ENCODE measurements at places on chromosomes 1 and 21.

DNA sequence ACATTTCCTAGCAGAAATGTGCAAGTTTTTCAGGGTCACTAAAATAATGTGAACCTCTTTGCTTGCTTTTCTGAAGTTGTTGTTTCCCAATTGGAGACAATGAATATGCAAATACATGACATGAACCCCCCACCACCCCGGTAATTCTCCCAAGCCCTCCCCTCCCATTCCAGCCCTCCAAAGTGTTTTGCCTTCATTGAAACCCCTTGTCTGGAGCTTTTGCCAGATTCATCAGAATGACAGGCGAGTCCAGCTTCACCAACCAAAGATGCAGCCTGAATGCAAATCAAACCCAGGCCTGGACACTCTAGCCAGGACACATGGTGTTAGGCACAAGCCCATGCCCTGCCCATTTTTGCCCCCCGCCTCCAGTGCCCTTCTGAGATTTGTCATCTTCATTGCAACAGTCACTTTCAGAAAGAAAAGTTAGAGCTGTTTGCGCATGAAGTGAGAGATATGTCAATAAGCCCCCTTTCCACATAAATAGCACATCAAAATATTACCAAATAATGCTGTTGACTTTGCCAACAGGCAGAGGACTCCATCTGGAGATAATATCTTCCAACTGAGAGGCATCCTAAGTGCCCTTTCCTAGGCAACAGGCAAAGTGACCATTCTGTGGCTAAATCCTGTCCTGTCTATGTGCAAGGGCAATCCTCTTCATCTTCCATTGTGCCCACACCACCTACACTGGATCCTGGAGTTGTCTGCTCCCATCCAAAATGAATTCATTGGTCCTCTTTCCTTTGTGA, 145.6 kb upstream of the NFIA start:
- DNase-seq, result no peak

DNA sequence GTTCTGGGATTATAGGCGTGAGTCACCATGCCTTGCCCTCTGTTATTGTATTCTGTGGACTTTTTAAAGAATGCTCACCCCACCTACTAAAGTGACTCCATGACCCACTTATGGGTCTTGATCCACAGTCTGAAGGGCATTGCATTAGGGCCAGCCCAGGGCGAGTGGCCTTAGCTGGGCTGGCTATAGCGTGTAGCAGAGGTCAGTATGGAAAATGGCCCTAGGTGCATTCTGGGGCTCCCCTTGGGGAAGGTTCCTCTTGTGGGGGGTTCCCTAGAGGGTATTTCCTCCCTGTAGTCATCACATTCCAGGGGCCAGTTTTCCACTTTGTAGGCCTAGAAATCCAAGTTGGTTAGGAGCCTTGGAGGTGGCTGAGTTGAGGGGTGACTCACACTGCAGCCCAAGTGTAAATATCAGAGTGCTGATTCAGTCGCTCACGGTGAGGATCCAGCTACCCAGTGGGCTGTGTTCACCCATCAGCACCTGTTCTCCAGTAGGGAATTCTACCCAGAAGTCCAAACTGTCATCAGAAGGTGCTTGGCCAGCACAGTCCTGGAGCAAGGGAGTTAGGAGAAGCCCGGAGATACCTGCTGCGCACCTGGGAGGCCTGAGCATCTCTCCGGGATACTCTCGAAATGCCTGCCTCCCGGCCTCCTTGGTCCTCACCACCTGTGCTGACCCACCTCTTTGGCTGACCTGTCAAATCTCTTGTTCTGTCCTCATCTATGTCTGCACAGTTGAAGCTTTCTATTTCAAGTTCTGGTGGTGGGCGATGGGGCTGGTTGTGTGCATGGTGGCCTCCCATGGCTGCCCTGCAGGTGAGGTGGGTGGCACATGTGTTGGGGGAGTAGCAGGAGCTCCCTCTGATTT, 52.2 kb downstream of the NENF start:
- no peak for DNase-seq

- no peak for DNase-seq
Measured at GRCh38 chr1:12150456-12151200, 16.2 kb upstream of the TNFRSF1B start.

DNA sequence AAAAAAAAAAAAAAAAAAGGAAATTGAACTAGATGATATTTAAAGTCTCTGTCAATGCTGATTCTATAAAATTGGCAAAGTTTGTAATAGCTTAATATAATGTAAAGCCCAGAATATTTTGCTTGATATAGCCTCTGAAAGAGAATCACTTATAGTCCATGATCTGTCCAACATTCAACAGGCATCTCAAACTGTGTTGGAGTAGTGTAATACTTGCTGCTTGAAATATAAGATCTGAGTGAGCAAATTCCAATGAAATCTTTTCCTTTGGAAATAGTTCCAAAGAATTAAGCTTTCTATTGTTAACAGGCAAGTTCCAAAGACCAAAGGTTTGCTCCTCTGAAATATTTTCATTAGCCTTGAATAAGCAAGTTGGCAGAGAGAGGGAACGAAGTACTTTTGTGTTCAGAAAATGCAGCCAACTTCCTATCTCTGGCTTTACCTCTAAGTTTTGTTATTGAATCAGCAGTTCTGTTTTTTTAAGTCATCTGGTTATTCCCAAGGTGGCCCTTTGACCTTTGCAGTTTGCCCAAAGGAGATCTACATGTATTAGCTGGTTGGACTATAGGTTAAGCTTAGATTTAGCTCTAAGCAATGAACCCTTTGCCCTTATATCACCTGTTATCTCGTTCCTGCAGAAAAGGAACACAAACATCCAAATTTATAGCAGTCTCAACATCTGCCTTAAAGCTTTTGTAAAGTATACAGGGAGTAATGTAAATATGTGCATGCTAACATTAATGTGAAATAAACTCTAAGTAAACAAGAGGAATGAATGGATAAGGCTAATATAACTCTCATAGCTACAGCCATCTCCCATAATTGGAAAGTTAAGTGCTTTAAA, 24.4 kb upstream of the CEP350 start:
- no peak for DNase-seq

DNA sequence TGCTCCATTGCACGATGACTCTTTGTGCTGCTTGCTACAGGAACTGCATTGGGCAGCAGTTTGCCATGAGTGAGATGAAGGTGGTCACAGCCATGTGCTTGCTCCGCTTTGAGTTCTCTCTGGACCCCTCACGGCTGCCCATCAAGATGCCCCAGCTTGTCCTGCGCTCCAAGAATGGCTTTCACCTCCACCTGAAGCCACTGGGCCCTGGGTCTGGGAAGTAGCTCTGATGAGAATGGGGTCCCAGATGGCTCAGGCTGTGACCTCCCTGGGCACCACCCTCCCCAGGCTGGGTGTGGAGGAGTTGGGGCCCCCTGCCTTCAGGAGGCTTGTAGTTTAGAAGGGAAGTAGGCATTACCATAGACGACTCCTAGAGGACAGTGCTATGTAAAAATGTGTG, 19.7 kb downstream of the CYP4B1 start:
- DNase-seq, result no peak

- DNase-seq, result no peak
Measured at GRCh38 chr1:175155936-175156335, 36.6 kb downstream of the KIAA0040 start.

GRCh38 chr21:41560661-41561158, 52.8 kb upstream of the TMPRSS2 start:
- DNase-seq, result no peak

- no peak for DNase-seq
Measured at GRCh38 chr1:223811634-223812101, 34.1 kb downstream of the TP53BP2 start.

GRCh38 chr21:40936771-40937261, 89.9 kb upstream of the DSCAM start:
- no peak for DNase-seq

DNA sequence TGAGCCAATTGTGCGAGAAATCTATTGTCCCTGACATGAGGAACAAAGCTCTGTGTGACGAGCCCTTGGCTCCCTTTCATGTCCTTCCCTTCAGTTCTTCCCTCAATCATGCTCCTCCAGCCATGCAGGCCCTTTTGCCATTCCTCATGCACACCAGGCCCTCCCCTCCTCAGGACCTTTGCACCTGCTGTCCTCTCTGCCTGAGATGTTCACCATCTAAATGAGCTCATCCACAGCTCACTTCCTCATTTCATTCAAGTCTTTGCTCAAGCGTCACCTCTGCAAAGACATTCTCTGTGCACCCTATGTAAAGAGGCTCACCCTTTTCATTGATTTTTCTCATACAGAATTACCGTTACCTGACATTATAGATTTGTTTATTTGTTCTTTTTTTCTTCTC, 43.7 kb downstream of the C8B start:
- no peak for DNase-seq

DNA sequence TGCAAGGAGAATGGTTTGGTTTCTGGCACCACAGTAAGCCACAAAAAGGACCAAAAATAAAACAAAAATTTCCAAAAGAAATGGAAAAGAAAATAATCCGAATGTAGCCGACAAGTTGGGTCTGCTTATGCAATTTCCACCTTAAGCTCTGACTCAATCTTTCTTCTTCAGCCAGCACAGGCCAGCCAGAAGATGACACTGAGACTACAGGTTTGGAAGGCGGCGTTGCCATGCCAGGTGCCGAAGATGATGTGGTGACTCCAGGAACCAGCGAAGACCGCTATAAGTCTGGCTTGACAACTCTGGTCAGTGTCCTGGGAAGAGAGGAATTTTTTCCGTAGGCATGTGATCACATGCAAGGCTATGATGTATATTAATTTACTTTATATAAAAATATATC, 23.4 kb downstream of the PDPN start:
- no peak for DNase-seq

- no peak for DNase-seq
Measured at GRCh38 chr21:28592205-28592865, 400.3 kb downstream of the LTN1 start.

DNA sequence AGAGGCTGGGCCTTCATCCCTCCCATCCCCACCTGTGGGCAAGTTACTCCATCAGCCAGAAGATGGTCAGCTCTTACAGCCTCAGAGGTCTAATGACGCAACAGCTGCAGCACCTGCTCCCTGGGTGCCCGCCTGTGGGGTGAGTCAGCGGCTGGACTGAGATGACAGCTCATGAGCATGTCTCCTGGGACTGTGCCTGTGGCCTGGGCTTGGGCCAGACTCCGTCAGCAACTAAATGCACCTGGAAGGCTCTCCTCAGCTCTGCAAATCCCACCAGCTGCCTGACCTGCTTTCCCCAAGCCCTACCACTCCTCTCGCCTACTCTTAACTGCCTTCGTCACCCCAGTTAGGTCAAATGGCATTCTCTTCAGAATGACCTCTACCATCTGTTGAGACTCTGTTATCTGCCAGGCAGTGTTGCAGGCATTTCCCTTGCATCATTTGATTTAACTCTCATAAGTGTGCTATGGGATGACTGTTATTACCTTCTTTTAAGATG, 47.7 kb downstream of the ETS2 start:
- no peak for DNase-seq

GRCh38 chr1:209835782-209836298, 8.1 kb downstream of the UTP25 start:
- DNase-seq, result no peak

DNA sequence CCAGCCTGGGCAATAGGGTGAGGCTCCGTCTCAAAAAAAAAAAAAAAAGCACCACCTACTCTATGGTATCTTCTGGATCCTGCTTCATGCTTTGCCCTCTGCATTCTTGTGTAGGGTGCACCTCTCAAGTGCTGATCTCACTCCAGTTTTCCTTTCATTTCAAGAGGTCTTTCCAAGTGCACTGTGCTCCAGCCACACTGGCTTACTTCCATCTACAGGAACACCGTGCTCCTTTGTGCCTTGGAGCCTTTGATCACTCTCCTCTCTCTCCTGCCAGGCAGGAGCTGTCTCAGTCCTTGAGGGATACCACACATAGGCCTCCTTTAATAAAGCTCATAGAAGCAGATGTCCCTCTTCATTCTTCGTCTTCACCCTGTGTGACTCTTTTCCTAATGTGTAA, 55.4 kb upstream of the GREM2 start:
- DNase-seq, result no peak

- DNase-seq, result no peak
Measured at GRCh38 chr1:39919545-39919944, 17.8 kb upstream of the MYCL start.

DNA sequence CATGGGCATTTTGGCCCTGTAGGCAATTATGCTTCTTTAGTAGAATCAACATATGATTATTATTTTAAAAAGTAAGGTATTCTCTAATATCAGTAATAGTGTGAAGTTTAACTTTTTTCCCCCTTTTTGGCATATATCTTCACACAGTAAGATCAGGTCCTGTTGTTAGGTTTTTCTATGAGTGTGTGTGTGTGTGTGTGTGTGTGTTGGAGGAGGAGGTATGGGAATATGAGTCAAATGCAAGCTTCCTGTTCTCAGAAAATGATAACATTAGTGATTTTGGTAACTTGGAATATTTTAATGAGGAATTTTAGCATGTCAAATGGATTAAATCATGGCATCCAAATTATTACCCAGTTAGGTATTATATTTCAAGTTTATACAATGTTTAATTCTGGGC, 65.8 kb upstream of the BCL10 start:
- no peak for DNase-seq

DNA sequence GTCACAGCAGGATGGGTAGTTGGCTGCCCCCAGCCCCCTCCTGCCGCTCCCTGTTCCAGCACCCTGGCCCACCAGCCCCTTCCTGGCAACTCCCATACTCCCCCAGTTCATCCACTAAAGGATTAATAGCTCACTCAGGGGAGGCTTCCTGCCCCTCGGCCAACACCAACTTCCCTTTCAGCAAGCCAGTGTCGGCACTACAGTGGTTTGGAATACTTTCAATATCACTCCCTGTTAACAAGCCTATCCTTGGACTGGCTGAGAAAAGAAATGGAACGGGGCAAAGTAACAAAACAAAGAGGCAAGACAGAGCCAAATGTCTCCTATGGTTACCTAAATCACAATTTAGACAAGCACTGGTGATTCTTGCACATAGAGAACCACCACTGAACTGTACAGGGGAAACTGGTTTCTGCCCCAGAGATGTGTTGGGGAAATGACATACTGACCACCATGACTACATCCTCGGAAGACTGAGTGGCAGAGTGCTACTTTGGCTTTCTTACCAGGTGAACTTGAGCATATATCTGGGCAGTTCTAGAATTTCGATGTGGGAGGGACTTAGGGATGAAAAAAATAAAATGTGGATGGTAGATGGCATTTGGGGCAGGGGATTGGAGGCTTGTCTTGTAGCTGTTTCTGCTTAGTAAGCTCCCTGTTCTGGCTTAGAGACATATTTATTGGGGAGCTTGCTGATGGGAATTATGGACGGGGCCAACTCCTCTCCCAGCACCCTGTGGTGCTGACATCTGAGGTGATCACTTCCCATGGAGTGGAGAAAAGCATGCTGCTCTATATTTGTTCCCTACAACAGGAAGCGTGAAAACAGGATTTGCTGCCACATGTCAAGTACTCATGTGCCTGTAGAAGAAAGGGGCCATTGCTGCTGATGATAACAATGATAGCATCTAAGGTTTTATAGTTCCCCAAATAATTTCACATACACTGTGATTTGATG, 7.1 kb upstream of the CAPN2 start:
- no peak for DNase-seq

DNA sequence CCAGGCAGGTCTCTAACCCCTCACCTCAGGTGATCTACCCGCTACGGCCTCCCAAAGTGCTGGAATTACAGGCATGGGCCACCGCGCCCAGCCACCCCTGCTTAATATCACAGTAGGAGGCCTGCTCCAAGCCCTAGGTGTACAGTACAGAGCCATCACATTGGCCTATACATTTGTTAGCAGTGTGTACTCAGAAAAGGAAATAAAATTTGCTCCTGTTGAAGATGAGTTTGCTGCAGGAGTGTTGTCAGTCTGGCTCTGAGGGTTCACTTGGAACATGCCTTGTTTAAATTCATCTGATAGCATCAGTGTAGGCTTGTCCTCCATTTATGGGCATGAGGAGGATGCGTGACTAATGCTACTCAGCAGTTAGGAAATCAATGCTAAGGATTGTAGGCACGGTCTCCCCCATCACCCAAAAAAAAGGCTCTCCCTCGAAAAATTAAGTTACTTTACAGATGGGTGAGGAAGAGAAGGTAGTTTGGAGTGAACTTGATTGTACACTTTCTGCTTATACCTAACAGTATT, 4.6 kb upstream of the ENAH start:
- DNase-seq, result no peak

Data from activated T-helper 1 cell treated with anti-CD3 and anti-CD28 coated beads, Interleukin-2, amount 50 U/mL, for 16 hours (primary cell).